MM.1S (cell line): ENCODE measurements at places on chromosomes 11 and 22.

DNA sequence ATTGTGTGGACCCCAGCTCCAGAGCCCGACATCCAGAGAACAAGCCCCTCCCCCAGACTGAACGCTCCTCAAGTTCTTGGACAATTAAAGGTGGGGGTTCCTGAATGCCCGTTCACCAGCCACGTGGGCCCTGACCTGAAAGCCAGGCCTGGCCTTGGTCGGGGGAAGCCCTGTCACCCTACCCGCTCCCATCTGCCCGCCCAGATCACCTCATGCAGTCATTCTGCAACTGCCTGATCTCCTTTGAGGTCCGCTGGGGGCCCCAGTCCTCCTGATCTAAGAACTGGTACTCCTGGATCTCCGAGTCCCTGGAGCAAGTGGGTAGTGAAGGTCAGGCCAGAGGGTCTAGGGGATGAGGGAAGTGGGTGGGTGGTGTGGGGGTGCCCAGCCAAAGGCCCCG is 9.1 kb upstream of the NAALADL1 start:
- no peak for DNase-seq
- no peak overlapping the region for H3K4me3 ChIP-seq
- no peaks in the 10 kb centered on the region for H3K27me3 ChIP-seq

DNA sequence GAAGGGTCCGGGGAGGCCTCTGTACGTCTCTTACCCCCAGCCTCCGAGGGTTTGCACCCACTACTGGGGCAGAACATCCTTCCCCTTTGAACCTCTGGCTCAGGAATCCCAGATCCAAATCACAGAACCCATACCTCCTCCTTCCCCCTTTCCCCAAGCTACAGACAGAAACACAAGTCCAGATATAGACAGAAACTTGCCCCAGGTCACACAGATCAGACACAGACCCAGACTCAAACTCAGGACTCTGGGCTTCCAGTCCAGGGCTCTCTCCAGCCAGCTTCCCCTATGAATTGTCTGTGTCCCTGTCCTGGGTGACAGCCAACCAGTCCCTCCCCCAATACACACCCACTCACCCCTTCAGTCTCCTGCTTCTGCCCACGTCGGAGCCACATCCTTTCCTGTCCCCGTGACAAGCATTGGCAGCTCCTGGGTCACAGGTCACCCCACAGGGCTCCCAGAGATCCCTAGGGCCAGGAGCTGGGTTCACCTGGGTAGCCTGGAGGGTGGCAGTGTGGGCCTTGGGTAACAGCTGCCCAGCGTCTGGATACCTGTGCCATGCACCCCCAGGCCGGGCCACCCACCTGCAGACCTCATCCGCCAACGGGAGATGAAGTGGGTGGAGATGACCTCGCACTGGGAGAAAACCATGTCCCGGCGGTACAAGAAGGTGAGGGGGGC is 772 bp downstream of the TBC1D10C start:
- H3K36me3 ChIP-seq: no peaks in the 10 kb centered on the region
- no peak for DNase-seq
- H3K27ac ChIP-seq: no peak overlapping the region
- H3K4me3 ChIP-seq: no peak overlapping the region

- peak overlapping the region; percentile 60 for H3K4me3 ChIP-seq
- no peak overlapping the region for H3K27ac ChIP-seq
- H3K4me1 ChIP-seq: peaks cover 19% of the 10 kb centered on the region
- no peak for DNase-seq
- H3K27me3 ChIP-seq: peaks cover 52% of the 10 kb centered on the region
- no peaks in the 10 kb centered on the region for H3K36me3 ChIP-seq
Observed at GRCh38 chr11:2929531-2929949, 320 bp upstream of the PHLDA2 start.

- H3K27me3 ChIP-seq: no peaks in the 10 kb centered on the region
- no peak overlapping the region for H3K4me3 ChIP-seq
- H3K27ac ChIP-seq: no peak overlapping the region
- no peaks in the 10 kb centered on the region for H3K4me1 ChIP-seq
- no peak for DNase-seq
- H3K36me3 ChIP-seq: no peaks in the 10 kb centered on the region
Observed at GRCh38 chr11:101348786-101349185, 219.2 kb upstream of the PGR start.

GRCh38 chr22:27654546-27655445 is 146.8 kb downstream of the MN1 start:
- no peaks in the 10 kb centered on the region for H3K36me3 ChIP-seq
- peaks cover 24% of the 10 kb centered on the region; the same call in 1 of the 2 replicates for H3K27me3 ChIP-seq
- no peak overlapping the region for H3K4me3 ChIP-seq

DNA sequence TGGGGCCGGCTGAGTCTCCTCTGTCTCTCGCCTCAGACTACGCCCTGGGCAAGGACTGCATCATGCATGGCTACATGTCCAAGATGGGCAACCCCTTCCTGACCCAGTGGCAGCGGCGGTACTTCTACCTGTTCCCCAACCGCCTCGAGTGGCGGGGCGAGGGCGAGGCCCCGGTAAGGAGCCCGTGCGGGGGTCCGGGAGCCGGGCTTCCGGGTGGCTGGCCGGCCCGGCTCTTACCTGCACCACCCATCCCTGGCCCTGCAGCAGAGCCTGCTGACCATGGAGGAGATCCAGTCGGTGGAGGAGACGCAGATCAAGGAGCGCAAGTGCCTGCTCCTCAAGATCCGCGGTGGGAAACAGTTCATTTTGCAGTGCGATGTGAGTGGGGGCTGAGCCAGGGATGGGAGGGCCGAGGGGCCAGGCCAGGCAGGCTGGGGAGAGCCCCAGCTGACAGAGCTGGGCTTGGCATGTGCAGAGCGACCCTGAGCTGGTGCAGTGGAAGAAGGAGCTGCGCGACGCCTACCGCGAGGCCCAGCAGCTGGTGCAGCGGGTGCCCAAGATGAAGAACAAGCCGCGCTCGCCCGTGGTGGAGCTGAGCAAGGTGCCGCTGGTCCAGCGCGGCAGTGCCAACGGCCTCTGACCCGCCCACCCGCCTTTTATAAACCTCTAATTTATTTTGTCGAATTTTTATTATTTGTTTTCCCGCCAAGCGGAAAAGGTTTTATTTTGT is 4.1 kb upstream of the ANKRD13D start:
- H3K4me1 ChIP-seq: peaks cover 13% of the 10 kb centered on the region
- H3K27me3 ChIP-seq: no peaks in the 10 kb centered on the region
- no peak for DNase-seq
- peaks cover 20% of the 10 kb centered on the region for H3K36me3 ChIP-seq
- no peak overlapping the region for H3K4me3 ChIP-seq
